ENCODE measurements at places on chromosomes 2 and 18.

- DNase-seq: no peak
Measured at GRCh38 chr2:11631462-11631861, 38.5 kb downstream of the NTSR2 start.

DNA sequence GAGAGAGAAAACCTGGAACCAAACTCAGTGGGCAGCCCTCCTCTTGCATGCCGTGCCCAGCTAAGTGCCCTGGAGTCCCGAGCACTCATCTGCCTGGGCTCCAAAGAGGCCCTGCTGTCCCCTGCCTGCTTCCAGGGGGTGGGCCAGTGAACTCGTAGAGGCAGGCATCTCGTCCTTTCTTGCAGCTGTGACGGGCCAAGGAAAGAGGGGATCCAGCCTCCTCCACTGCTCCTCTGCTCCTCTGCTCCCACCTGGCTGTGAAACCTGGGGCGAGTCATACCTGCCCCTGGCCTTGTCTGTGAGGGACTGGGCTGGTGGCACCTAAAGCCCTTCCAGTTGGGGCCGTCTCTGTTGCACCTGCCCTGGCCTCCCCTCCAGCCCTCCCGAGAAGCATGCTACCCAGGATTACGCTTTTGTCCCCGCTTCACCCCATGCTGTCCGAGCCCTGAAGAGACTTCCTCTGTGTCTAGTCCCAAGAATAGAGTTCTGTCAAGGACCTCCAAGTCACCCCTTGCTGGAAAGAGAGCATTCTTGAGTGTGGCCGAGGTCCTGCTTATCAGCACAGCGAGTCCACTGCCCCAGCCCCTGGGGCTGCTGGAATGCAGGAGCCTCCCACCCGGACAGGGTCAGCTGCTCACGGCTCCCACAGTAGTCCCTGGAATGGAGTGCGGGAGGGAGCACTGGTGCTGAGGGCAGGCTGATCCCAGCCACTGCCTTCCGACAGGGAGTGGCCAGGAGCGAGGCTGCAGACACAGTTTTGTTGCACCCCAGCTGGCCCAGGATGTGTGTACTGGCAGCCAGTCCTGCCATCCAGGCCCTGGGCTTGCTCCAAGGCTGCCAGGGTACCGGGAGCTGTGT lies 14.3 kb downstream of the KCNK3 start:
- no peak for DNase-seq

DNA sequence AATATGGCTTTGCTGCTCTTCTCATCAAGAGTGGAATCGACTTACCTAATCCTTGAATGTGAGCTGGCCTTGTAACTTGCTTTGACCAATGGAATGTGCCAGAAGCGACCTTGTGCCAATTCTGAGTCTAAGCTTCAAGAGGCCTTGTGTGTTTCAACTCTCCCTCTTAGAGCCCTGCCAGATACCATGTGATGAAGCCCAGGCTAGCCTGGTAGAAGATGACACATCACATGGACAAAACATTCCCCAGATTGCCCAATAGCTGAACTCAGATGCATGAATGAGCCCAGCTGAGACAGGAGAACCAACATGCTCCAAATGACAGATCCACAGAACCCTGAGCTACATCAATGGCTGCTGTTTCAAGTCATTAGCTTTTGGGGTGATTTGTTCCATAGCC lies 4.2 kb upstream of the KLHL14 start:
- no peak for DNase-seq

- no peak for DNase-seq
Measured at GRCh38 chr2:191941376-191941929, 94.6 kb upstream of the CAVIN2 start.

GRCh38 chr2:96301865-96302264 lies 3.5 kb downstream of the SNRNP200 start:
- DNase-seq: no peak

DNA sequence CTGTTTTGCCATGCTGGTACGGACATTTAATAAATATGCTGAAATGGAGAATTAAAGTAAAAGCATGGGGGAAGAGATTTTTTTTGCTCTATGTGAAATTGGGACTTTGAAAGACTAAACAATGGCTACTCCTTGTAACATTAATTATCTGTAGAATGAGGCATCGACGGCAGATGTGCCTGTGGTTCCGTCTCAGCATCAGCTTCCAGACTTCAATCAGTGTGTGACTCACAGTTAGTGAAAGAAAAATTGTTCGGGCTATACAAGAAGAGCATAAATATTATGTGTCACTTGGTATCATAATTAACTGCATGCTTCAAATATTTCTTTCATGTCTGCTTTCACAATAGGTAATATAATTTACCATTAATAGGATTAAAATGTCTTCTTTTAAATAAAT lies 117.0 kb upstream of the SMIM21 start:
- DNase-seq: no peak

DNA sequence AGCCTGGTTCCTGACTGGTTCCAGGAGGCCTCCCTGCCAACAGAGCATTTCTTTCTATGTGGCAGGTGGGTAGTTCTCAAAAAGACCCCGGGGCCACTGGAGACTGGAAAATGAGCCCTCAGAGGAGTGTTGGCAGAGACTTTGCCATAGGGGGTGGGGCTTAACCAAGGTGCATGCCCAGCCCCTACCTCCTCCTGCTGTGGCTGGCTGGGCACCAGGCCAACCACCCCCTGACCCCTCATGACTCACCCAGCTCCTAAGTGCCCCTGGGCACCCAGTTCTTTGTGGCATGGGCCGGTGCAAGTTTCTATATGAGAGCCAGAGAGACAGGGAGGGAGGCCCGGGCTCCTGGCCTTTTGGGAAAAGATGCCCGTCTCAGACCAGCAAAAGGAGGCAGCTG lies 98.2 kb upstream of the SMAD2 start:
- no peak for DNase-seq

- no peak for DNase-seq
Measured at GRCh38 chr2:146806364-146807005, 1038.3 kb upstream of the ACVR2A start.

- DNase-seq: no peak
Measured at GRCh38 chr2:23954325-23955014, 14.2 kb downstream of the UBXN2A start.

DNA sequence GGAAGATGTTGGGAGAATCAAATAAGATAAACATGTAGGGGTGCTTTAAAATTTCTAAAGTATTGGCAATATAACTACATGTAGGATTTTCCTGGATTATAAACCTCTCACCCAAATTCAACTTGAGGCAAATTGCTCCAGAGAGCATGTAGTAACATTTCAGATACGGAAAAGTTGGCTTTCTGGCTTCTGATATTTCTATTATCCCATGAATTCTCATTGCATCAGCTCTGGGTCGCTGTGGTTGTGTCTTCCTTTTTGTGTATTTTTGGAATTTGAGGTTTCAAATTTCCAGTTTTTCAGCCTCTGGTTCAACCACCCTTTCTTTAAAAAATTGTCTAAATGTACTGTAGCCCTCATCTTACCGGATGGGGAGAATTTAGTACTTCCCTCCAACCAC lies 32.3 kb downstream of the TGIF1 start:
- no peak for DNase-seq

DNA sequence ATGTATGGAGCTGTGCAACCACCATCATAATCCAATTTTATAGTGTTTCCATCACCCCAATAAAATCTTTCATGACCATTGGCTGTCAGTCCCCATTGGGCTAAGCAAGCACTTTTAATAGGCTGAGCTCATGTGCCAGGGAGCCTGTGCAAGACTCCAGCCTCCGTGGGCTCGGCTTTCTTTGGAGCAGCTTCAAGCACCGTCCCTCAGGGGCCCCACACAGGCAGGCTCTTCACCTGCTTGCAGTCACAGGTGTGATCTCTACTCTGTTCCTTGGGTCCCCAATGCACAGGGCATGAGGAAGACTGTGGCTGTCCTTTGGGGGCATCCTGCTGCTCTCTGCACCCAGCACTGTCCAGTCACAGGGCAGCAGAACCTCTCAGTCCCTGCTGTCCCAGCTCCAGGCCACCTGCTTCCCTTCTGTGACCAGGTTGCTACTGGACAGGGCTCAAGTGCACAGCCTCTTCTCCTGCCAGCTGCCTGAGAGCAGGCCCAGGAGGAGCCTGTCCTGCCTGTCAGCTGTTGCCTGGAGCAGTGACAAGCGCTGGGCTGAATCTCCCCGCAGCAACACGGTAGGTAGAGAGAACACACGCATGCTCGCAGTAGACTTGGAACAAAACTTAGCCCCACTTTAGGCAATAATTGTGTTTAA lies 40.7 kb upstream of the TMEM131 start:
- no peak for DNase-seq

DNA sequence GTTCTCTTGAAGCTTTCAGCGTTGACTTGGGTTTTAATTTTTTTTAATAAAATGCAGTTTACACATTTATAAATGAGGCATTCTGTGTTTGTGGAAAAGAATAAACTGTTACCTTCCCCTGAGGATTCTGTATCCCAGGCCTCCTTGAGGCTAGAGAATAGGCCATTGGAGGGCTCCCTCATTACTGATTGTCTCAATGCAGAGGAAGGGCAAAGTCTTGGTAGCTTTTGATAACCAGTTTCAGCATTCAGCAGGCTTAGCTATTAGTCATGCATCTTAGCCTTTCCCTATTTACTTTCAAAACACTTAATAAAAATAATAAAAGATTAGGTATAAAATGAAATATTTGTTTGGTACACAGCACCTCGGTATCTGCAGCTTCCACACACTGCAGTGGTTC lies 58.1 kb upstream of the OTX1 start:
- DNase-seq: no peak

GRCh38 chr2:231991664-231992063 lies 30.2 kb downstream of the DIS3L2 start:
- no peak for DNase-seq

DNA sequence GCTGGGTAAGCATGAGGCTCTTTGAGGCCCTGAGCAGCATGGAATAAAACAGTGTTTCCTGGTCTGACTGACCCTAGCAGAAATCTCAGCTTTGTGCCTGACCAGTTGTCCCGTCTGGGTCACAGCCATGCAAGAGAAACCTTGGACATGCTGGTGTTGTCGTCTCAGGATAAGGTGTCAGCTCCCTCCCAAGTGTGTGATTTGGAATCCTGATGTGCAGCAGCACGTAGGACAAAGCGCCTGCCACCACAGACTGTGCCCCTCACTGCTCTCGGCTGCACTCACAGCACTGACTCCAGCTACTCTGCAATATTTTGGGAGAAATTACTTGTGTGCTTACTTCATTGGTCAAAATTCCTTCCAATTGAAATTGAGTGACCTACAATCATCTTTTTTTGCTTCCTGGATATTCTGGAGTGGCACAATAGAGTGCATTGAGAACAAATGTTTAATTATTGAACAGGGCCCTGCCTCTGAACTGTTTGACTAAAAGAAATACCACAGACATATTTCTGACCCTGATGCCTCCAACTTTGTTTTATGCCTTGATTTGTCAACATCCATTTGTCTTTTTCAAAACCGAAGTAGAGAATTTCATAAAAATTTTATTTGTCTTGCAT lies 352.4 kb downstream of the SOCS6 start:
- no peak for DNase-seq

- DNase-seq: no peak
Measured at GRCh38 chr2:45352506-45352905, 258.6 kb downstream of the SRBD1 start.

- no peak for DNase-seq
Measured at GRCh38 chr18:22191923-22192322, 22.5 kb downstream of the GATA6 start.

- DNase-seq: no peak
Measured at GRCh38 chr2:23314687-23315086, 70.3 kb upstream of the KLHL29 start.

DNA sequence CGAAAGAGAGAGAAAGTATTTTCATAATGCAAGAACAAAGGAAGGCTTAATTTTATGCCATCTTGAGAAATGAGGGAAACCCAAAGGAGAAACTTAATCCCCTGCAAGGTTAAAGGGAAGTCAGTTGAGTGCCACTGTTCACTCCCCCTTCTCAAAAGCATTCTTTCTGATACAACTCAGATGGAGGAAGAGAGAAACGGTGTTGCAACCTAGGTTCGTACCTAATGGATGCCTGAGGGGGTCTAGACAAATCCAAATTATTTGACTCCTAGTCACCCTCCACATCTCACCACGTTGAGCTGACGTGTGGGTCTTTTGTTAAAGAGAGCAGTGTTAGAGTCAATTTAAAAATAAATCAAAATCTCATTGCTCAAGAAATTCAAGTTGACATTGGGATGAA lies 52.6 kb upstream of the UNC80 start:
- no peak for DNase-seq

- DNase-seq: no peak
Measured at GRCh38 chr2:207956771-207957170, 68.6 kb downstream of the PLEKHM3 start.

- DNase-seq: no peak
Measured at GRCh38 chr2:113078350-113078839, 10.6 kb downstream of the IL1F10 start.

DNA sequence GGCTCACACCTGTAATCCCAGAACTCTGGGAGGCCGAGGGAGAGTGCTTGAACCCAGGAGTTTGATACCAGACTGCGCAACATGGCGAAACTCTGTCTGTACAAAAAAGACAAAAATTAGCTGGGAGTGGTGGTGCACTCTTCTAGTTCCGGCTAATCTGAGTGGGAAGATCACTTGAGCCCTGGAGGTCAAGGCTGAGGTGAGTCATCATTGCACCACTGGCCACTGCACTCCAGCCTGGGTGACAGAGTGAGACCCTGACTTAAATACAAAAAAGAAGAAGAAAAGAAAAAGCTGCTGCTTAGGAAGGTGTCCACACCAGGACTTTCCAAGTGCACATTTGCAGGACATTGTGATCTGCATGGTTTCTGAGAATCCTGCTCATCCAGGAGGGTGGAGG lies 16.4 kb downstream of the SKOR2 start:
- no peak for DNase-seq

DNA sequence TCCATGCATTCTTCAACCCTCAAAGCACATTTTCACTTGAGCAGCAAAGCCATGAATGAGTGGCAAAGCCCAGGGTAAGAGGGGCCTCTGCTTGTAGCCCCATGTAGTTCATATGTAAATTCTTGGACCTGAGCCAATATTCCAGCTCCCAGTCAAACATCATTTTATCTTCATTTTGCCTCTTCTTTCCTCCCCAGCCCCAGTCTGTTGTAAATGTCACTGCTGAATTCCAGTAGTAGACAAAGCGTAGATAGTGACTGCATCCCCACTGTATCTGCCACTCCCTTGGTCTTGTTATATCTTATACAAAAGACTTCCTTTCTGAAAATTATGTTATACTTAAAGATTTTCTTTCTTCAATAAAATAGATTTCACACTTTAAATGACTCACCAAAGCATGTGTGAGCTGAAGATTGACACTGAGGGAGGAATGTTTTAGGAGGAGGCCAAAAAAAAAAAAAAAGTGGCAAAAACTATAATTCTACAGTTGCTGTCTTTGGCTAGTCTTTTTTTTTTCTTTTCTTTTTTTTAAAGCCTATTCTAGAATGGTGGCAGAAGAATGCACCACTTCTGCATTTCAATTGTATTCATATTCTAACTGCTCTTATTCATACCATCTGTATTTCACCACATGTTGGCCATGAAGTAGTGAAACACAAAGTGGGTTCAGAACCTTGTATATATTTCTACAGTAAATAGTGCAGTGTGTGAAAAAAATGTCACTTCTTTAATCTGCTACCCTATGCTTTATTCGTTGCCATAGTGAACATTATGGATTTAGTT lies 306.1 kb downstream of the CPS1 start:
- no peak for DNase-seq

DNA sequence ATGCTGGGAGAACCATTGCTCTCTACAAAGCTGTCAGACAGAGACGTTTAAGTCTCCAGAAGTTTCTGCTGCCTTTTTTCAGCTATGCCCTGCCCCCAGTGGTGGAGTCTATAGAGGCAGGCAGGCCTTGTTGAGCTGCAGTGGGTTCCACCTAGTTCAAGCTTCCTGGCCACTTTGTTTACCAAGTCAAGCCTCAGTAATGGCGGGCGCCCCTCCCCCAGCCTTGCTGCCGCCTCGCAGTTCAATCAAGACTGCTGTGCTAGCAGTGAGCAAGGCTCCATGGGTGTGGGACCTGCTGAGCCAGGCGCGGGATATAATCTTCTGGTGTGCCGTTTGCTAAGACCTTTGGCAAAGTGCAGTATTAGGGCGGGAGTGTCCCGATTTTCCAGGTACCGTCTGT lies 52.7 kb upstream of the SCYGR2 start:
- no peak for DNase-seq
